ENCODE measurements at places on chromosomes 2 and 18.

DNA sequence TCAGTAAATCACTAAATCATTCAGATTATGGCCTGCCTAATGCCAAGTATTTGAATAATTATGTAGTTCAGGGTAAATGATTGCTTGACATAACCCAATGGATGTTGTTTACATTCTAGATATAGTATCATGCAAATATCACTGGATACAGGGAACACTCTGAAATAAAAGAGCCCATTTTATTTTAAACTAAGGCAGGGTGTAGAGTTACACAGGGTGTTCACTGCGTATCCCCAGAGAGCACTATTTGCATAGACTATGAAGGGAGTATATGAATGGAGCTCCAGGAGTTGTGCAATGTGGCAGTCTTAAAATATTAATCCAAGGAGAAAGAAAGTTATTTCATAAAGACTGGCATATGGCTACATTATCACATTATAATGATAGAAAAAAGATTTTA lies 701.1 kb upstream of the KLHL29 start:
- DNase-seq, result no peak

GRCh38 chr18:23126376-23127056 lies 8.8 kb upstream of the CABLES1 start:
- DNase-seq, result peak; percentile 69

- DNase-seq, result peak; percentile 93
These were observed at the start of gene LMAN1 for GRCh38 chr18:59358712-59359575. Gene LMAN1 (minus strand): TSS chr18:59359265. CDS start chr18:59359244, 21 bp downstream.

DNA sequence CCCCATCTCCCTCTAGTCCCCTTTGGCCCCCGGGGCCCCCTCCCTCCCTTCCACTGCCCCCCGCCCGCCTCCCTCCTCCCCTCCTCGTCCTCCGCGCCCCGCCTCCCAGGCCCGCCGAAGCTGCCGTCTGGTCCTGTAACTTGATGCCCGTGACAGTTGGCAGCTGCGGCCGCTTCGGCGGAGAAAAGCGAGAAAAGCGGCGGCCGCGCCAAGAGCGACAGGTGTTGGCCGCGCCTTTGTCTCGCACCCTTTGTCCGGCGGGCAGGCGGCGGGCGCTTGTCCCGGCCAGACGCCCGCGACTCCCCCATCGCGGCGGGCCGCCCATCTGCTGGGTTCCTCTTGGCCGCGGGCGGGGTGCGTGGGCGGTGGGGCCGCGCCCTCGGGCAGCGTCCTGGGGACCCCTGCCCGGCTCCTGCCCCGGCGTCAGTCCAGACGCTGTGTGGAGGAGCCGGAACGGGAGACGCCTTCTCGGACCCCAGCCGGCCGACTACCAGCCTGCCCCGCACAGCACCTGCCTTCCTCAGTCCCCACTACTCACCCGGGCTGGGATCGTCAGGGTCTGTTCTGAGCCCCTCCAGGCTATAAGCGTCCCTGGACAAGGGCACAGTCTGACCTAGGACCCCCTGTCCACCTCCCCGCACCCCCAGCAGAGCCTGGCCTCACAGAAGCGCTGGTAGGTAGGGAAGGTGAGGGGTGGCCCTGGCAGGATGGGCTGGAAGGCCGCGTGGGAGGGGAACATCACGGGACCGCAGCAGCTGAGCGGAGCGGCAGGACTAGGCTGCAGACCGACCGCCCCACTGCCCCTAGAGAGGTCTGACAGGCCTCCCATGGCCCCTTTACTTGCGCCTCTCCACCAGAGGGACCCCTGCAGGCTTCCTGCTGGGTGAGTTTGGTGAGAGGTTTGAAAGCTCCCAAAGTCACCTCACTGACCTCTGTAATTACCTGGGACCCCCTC lies 1.2 kb upstream of the HES6 start:
- DNase-seq, result no peak

GRCh38 chr18:55152801-55153200 lies 193.5 kb upstream of the CCDC68 start:
- DNase-seq, result no peak

DNA sequence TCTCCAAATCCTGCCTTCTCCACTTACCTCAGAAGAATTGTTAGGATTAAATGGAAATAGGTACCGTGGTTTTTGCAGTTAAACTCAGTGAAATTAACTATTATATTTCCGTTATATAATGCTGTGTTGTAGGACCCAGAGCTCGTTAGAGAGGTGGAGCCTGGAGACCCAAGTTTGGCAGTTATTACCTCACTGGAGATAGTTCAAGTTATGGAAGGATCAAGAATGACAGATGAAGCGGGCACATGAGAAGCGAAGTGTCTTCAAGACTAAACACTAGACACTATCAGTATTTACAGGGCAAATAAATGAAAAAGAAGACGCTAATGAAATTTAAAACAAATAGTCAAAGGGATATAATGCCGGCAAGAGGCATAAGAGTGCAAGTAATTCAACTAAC lies 866 bp downstream of the CWC22 start:
- no peak for DNase-seq

DNA sequence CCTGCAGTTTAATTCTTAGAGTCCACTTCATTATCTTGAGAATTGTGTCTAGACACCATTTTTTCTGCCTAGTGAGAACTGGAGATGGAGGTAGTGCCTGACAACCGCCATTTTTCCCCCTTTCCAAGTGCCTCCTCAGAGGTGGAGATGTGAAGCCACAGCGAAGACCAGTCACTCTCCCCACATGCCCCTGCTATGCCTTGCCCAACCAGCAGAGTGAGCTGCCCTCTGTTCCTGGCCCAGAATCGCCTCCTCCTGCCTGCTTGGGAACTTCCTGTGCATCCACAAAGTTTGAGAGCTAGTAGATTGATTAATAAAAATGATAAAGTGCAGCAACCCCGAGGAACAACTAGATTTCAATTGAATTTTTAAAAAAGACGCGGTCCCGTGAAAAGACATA lies 123.3 kb downstream of the CLIP4 start:
- peak; percentile 25 for DNase-seq

- peak; percentile 11 for DNase-seq
These were observed 72.9 kb downstream of the TSN start for GRCh38 chr2:121828281-121828731.

DNA sequence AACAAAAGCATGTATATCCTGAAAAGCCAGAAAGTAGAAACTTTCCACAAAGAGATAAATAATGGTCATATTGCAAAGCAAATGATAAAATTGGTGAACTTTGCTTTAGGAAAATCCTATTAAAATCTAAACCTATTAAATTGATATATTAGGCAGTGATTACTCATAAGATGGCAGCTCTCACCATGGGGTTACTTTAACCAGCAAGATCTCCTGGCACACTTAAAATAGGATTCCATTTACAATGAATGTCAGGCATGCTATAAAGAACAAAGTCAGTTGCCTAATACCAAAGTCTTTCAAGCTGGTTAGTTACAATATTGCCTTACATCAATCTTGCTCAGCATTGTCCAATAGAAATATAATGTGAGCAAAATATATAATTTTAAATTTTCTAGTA lies 816.2 kb downstream of the BCL11A start:
- no peak for DNase-seq

DNA sequence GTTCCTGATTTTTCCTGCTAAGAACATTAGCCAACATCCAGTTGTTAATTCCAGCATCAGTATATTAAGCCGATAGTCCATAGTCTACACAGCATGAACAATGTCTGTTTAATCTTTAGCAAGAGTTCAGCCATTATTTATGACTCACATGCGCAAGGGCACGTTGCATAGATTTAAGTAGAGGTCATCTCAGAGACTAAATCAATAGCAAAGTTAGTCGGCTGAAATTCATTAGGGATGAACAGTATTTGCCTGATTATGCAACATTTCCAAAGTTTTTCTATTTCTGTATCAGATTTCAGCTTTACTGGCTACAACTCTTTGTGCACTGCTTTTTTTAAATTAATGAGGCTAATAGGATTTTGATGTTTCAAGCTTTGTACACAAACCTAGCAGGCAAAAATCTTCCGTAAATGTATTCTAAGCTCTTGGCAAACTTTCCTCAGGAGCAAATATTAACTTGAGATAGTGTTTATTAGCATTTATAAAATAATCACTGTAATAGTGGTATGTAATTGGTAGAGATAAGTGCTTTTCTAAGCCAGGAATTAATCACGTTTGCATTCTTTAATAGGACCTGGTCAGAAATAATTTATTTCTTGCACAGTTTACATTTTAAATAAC lies 578.7 kb upstream of the ID2 start:
- DNase-seq, result peak; percentile 70

GRCh38 chr2:237695201-237695780 lies 67.9 kb downstream of the LRRFIP1 start:
- DNase-seq, result peak; percentile 85

DNA sequence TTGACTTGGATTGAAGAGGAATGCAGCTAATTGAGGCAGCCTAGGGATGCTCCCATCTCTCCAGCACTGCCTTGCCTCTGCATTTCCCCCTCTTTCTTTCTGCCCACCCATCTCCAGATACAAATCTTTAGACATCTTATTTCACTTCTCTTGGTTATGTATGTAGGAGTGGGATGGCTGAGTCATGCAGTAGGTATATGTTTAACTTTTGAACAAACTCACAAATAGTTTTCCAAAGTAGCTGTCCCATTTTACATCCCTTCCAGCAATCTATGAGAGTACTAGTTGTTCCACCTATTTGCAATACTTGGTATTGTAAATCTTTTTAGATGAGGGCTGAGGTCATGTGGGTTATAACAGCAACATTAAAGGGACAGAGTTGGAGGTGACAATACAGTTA lies 329.9 kb downstream of the DYSF start:
- no peak for DNase-seq

- DNase-seq, result peak; percentile 36
These were observed 80.5 kb upstream of the SPATS2L start for GRCh38 chr2:200225951-200226350.

GRCh38 chr18:55878224-55878623 lies 290.2 kb upstream of the TCF4 start:
- DNase-seq, result no peak
